ENCODE measurements at places on chromosomes 16 and 17. TPM values are rescaled to one million over a fixed set of nuclear protein-coding genes. Genes with fewer than 3 reads are reported as not detected.

TM4SF5 gene
- total RNA-seq: not detected

TMEM238L gene
- total RNA-seq: not detected

DNA sequence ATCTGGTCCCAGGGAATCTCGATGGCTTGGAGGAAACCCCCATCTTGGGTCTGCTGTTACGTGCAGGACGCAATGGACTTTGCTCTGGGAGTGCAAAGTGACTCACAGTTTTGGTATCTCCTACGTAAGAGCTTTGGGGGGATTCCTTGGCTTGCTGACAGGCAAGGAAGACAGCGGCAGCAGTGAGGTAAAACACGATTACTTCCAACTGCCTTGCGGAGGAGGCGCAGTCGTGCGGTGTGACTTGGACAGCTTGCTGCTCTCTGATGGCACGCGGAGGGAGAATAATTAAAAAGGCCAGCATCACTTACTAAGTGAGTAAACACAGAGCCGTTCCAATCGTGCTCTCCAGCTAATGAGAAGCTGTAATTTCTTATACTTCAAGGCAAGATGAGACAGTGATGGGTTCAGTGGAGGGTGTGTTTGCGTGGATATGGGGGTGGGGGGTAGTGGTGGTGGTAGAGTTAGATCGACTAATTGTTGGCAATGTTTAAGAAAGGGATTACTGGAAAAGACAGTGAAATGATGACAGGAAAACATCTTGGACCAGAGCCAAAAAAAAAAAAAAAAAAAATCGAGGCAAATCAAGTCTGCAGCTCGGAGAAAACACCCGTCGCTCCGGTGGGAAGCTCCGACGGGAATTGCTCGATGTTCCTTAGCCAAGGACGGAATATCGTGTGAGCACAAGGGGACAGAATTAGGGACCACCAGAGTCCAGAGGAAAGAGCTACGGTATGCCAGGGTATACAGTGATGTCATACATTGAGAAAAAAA lies 184.8 kb upstream of the ZFHX3 start:
- H3K4me1 ChIP-seq: no peaks in the 10 kb centered on the region
- no peak overlapping the region for H3K27ac ChIP-seq
- H3K27me3 ChIP-seq: no peaks in the 10 kb centered on the region
- no peaks in the 10 kb centered on the region for H3K36me3 ChIP-seq
- no peak overlapping the region for H3K4me3 ChIP-seq
- no peak for DNase-seq

ZSCAN10 gene
- total RNA-seq: 0.34 TPM

DNA sequence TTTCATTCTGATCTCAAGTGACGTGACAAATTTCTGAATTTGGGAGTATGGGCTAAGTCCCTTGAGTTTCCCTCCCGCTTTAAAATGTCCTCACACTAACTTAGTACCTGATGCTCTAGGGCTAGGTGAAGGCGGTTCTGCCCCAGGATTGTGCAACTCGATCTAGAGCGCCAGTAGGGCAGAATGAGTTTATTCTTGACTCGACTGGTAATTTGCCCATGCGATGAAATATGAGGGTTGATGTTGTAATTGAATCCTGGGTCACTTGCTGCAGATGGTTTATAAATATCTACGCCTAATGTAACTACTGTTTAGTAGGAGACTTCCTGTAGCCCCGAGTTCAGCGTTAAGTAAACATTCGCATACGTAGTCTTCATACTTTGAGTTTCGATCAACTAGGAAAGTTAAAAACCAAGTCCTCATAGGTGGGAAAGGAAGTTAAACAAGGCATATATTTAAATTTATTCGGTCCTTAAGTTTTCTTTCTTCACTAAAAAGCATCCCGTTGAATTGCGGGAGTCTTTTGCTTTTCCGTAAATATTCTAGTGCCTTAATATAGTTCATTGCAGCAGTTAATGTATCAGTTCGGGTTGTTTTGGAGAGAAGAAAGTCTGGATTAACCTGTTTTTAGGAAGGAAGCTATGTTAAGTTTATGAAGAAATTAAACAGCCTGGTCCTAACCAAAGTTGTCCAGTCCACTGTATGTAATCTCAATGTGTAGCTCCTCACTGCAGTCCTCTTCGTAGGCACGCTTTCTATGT lies 1.6 kb downstream of the CTCF start:
- peak overlapping the region; percentile 100 for H3K27ac ChIP-seq
- H3K27me3 ChIP-seq: no peaks in the 10 kb centered on the region
- peak overlapping the region; percentile 95 for H3K4me3 ChIP-seq
- no peaks in the 10 kb centered on the region for H3K36me3 ChIP-seq
- peaks cover 50% of the 10 kb centered on the region for H3K4me1 ChIP-seq

CDRT15 gene
- not detected for total RNA-seq
